ENCODE measurements at places on chromosomes 16 and 17. TPM values are rescaled to one million over a fixed set of nuclear protein-coding genes. Genes with fewer than 3 reads are reported as not detected.

SDK2 gene
- not detected for total RNA-seq

PLLP gene
- 1.4 TPM for total RNA-seq

PABPN1L gene
- not detected for total RNA-seq

YWHAE gene
- 1,204 TPM for total RNA-seq

PRR35 gene
- total RNA-seq: 0.07 TPM

ZSWIM7 gene
- 8.7 TPM for total RNA-seq

PPP1R27 gene
- not detected for total RNA-seq

MRTFB gene
- total RNA-seq: 46.9 TPM

CRYM gene
- total RNA-seq: not detected

APOH gene
- not detected for total RNA-seq

TMEM114 gene
- not detected for total RNA-seq

PIGS gene
- total RNA-seq: 43.0 TPM

BCL6B gene
- total RNA-seq: 109 TPM

CCDC40 gene
- total RNA-seq: 2.0 TPM

TERB1 gene
- total RNA-seq: 0.22 TPM

CD19 gene
- not detected for total RNA-seq

CCDC200 gene
- not detected for total RNA-seq

RPUSD1 gene
- total RNA-seq: 38.6 TPM

MEOX1 gene
- not detected for total RNA-seq

KRTAP3-2 gene
- not detected for total RNA-seq

ATXN1L gene
- total RNA-seq: 23.4 TPM

TMEM98 gene
- total RNA-seq: 47.2 TPM

ZC3H18 gene
- 25.0 TPM for total RNA-seq

DDX19B gene
- 35.1 TPM for total RNA-seq

CCDC78 gene
- 1.0 TPM for total RNA-seq
